ENCODE measurements at places on chromosomes 4 and X. TPM values are rescaled to one million over a fixed set of nuclear protein-coding genes. Genes with fewer than 3 reads are reported as not detected.

Gene RFC1
- 88.6 TPM for total RNA-seq

Gene SLIT2
- total RNA-seq: 54.1 TPM

Gene ING2
- 7.7 TPM for total RNA-seq

Gene GYPB
- total RNA-seq: not detected

All from thoracic aorta endothelial cell (primary cell).